CD4-positive, alpha-beta memory T cell (primary cell): ENCODE measurements at places on chromosomes 7 and 10. TPM values are rescaled to one million over a fixed set of nuclear protein-coding genes. Genes with fewer than 3 reads are reported as not detected.
A peak's percentile ranks its signal among the peaks of the same experiment; 100 is the strongest.

Gene LAMB1
- total RNA-seq: not detected

Gene ATRNL1
- not detected for total RNA-seq

Gene DUSP5
- total RNA-seq: 3.8 TPM

Gene TRIM50
- total RNA-seq: not detected

DNA sequence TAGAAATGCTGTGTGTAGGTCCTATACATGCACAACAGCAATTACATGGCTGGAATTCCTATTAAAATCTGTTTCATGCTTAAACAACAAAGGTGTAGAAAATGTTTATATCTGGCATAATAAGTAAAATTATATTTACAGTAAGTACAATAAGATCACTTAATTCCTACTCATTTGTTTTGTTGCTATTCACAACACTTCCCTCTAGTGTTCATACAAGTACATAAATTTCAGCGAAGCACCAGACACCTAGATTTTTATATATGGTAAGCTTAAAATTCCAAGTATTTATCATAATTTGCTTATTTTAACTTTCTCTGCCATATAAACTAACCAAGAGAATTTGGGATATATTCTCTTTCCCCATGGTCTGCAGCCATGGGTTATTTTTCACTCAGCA is 51.8 kb upstream of the ANK3 start:
- DNase-seq: no peak

GRCh38 chr10:3142146-3142875 is 30.3 kb downstream of the PITRM1 start:
- no peak for DNase-seq

- no peak for DNase-seq
These were observed 11.6 kb upstream of the RET start for GRCh38 chr10:43065234-43065633.

DNA sequence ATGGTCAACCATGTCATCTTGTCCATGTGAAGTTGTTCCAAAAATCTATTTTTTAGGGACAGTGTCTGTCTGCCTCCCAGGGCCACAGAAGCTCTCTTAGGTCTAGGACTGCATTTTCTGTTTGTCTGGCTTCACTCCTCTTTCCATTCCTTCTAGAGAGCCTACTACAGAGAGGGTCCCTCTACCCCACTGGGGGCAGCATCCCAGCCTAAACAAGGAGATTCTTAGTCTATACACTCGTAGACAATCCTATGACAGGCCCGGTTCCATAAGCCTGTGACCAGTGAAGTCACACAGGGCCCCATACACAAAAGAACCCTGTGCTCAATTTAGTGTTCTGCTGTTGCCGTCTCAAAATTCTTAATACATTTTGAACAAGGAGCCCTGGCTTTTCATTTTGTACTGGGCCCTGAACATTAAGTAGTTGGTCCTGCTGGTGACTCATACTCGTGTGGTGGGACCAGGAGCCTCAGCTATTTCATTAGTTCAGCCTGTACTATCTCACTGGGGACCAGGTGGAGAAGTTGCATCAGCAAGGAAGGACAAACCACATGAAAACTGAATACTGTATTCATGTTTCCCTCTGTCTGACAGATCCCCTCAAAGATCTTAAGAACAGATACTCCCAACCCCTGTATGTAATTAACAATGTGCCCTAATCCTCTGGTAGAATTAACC is 23.5 kb upstream of the FAM180A start:
- no peak for DNase-seq

- no peak for DNase-seq
These were observed 71.8 kb downstream of the SEMA3C start for GRCh38 chr7:80847027-80847426.

GRCh38 chr7:34237493-34237849 is 332.1 kb downstream of the BMPER start:
- no peak for DNase-seq

- no peak for DNase-seq
These were observed 324.3 kb upstream of the KIAA1217 start for GRCh38 chr10:23884670-23885069.

DNA sequence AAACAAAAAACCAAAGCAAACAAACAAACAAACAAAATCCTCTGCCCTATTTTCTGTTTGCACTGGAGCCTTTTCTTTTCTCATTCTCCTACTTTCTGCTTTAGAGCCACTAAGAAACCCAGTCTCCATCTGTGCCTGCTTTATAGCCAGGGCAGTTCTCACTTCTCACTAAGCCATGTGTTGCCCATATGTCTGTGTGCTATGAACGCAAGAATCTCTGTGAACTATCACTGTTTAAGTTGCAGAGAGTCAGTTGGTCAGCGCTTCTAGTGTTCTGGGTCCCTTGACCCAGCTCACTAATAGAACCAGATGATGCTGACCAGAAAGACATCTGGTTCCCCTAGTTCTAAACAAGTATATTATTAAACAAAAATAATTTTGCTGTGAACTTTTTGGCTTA is 81.4 kb downstream of the FAM185A start:
- DNase-seq: no peak

GRCh38 chr7:16598015-16598414 is 47.5 kb downstream of the ANKMY2 start:
- DNase-seq: no peak

DNA sequence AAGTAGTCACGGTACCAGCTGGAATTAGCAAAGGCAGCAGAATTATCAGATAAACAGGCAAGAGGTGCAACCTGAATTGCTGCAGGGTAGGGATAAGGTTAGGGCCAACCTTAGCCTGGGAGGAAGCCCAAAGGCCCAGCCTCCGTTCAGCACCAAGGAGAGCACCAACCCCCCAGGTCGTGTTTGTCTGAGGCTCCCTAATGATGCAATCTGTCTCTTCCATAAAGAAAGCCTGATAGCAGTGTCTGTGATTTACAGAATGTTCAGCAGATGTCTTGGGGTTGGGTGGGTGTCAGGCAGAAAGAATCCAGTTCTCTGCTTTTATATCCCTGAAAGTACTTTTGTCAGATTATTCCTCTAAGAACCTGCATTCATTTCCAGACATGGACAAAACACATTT is 328.4 kb upstream of the AOAH start:
- peak; percentile 10 for DNase-seq

DNA sequence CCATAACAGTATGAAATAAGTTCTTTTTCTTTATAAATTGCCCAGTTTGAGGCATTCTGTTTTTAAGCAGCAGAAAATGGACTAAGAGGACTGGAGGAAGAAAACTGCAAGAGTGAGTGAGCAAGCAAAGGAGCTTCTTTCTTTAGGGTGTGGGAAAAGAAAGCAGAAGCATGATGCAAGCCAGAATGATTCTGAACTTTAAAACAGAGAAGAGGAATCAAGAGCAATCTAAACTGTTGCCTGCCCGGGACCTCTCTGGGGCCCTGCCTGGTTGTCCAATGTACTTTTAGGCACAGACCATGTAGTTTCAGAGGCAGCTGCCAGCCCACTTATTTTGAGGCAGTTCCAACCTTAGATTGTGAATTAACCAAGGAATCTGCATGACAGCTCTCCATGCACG is 186.3 kb downstream of the PLPP4 start:
- DNase-seq: no peak

DNA sequence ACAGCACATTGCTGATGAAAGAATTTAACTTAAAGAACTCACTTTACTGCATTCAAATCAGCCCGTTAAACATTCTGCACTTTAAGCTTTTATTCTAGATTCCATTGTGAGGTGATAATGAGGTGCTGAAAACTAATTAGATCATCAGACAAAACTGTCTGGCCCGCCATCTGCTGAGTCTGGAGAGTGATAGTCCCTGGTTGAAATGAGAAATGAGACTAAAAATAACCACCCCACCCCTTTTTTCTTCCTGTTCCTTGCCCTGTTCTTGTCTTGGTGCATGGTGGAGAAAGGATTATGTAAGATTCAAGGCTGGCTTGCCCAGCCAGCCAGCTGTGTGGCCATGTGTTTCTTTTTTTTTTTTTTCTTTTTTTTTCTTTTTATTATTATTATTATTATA is 277.0 kb upstream of the COBL start:
- no peak for DNase-seq

DNA sequence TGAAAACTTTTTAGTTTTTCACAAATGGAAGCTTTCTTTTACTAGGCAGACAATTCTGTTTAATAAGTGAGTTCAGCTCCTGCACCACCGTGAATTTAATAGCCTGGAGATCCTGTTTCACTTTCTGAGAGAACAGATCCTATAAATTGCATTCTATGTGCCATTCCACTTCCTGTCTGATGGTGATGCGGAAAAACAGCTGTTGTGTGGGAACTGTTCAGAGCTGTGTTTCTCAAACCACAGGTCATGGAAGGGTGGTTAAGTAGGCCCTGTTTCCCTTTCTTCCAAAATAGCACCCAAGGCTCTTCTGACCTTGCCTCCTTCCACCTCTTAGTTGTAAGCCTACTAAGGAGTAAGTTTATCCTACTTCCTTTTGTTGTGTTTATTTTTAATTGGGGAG is 97.2 kb upstream of the DKK1 start:
- DNase-seq: no peak
